ENCODE measurements at places on chromosomes 7 and 10.

GRCh38 chr10:128178302-128178958 is 52.2 kb upstream of the MKI67 start:
- no peaks in the 10 kb centered on the region for H3K36me3 ChIP-seq
- H3K4me1 ChIP-seq: peaks cover 11% of the 10 kb centered on the region
- no peak overlapping the region for H3K27ac ChIP-seq
- peaks cover 8% of the 10 kb centered on the region for H3K27me3 ChIP-seq
- DNase-seq: peak; percentile 30
- H3K4me3 ChIP-seq: no peak overlapping the region

- no peaks in the 10 kb centered on the region for H3K36me3 ChIP-seq
- H3K27me3 ChIP-seq: no peaks in the 10 kb centered on the region
- no peaks in the 10 kb centered on the region for H3K4me1 ChIP-seq
- no peak overlapping the region for H3K4me3 ChIP-seq
Observed at GRCh38 chr10:77168861-77169260, 468.7 kb downstream of the KCNMA1 start.

DNA sequence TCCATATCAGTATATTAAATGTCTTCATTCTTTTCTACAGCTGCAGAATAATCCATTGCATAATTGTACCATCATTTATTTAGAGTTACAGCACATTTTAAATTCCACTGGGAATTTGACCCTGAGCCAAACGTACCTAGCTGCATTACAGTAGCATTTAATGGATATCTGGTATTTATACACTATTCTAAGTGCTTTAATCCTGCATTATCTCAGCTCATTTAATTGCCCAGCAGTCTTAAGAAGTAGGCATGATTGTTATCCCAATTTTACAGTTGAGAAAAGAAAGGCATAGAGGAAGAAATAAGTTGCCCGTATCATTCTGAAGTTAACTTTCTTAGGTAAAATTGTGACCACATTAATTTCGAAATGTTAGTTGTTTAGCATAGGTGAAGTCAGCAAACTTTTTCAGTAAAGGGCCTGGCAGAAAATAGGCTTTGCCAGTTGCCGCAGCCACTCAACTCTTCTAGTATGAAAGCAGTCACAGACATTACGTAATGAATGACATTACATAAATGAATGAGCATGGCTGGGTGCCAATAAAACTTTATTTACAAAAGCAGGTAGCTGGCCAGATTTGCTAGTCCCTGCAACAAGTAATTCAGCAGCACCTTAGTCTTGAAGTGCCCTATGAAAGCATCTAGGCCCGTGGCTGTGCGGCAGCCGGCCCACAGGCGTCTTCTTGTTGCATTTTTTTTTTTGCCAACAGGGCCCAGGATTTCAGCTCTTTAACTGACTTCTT is 30.0 kb downstream of the GUSB start:
- H3K4me1 ChIP-seq: no peaks in the 10 kb centered on the region
- no peak for DNase-seq
- H3K4me3 ChIP-seq: no peak overlapping the region
- no peak overlapping the region for H3K27ac ChIP-seq

DNA sequence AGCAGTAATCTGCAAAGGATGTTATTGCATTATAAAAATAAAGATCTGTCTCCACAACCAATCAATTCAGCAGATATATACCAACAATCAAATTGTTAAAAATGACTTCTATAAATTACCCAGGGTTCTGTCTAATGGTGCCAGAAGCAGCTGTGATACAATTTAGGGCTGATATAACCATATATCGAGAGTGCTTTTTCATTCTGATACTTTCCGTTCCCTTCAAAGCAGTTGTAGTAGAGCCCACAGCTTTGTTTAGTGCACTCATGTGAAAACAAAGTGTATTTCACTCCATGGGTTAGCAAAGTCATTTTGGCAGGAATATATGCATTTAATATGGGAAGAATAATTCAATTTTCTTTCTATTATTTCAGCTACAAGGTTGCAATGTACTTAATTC is 83.1 kb upstream of the CHCHD3 start:
- no peaks in the 10 kb centered on the region for H3K36me3 ChIP-seq
- H3K4me1 ChIP-seq: no peaks in the 10 kb centered on the region
- H3K27me3 ChIP-seq: no peaks in the 10 kb centered on the region
- no peak for DNase-seq
- H3K4me3 ChIP-seq: no peak overlapping the region
- no peak overlapping the region for H3K27ac ChIP-seq

- H3K4me1 ChIP-seq: no peaks in the 10 kb centered on the region
- no peaks in the 10 kb centered on the region for H3K27me3 ChIP-seq
- no peak for DNase-seq
- H3K4me3 ChIP-seq: no peak overlapping the region
Observed at GRCh38 chr10:97531401-97531986, 32.8 kb downstream of the UBTD1 start.

DNA sequence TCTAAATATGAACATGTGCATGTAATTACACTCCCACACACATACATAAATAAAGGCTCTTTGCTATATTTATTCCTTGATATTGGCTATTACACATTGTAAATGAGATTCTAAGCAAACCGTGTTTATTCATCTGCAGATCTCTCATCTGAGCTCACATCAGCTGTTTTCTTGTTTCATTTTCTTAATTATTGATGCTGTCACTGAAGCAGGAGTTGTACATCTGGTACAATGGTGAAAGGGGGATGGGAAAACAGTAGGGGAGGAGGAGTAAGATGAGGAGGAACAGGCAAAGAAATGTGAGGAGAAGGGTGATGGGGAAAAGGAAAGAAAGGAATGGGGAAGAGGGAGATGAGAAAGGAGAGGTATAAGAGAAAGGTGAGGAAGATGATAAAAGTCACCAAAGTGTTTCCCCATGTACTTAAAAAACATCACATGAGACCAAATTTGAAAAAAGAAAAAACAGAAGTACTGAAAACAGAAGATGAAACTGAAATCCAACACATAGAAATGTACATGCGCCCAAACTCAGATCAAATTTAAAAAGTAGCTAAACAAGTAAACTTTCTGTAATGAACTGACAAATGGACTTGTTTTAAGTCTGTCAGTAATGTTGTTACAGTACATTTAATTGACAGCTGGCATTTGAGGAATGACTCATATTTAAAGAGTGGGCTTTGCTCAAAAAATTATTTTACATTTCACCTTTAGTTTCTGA is 472.2 kb downstream of the ARL4A start:
- no peaks in the 10 kb centered on the region for H3K36me3 ChIP-seq
- no peaks in the 10 kb centered on the region for H3K27me3 ChIP-seq
- H3K4me3 ChIP-seq: no peak overlapping the region
- H3K27ac ChIP-seq: no peak overlapping the region
- peaks cover 3% of the 10 kb centered on the region for H3K4me1 ChIP-seq
- DNase-seq: no peak

- H3K4me3 ChIP-seq: no peak overlapping the region
- no peak for DNase-seq
- no peaks in the 10 kb centered on the region for H3K4me1 ChIP-seq
- no peaks in the 10 kb centered on the region for H3K36me3 ChIP-seq
Observed at GRCh38 chr10:4390219-4390618, 435.8 kb upstream of the AKR1E2 start.

All from B cell (primary cell).